ENCODE measurements at places on chromosomes 2 and 18.

- DNase-seq = no peak
Measured at GRCh38 chr2:119384971-119385370, 18.2 kb downstream of the DBI start.

DNA sequence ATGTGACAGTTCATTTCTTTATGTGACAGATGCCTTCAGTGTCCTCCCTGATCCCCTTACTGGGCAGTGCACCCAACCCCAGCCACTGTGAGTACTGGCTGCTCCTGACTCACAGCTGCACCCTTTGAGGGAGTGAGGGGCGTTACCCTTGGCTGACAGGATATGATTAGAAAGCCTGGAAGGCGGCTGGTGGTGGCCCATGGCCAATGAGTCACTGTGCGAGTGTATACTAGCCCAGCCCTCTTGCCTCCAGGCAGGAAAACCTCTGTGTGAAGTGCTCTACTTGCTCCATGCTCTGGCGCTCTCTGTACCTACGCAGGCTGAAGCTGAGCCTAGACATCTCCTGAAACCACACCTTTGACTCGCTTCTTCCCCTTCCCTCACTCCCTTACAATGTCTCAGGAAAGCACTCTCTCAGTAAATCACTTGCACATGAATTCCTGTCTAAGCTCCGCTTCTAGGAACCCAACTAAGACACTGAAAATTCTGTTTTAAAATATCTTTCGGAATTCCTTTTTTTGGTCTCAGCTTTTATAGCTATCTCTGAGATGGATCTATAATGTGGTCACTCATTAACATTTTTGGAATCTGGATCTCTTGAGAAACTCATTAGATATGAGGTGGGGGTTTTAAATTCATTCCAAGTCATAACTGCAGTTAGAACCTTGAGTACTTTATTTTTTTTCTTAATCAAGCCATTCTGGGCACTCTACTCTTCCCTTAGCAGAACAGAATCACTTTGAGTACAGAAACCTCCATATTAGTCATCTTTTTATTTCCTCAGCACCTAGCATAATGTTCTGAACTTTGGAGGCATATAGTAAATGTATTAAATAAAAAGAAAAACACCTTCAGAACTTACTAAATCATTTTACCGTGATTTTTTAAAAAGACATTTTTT, 25.3 kb upstream of the STAM2 start:
- DNase-seq = peak; percentile 95

- DNase-seq = peak; percentile 25
Measured at GRCh38 chr2:74550231-74550630, 3.5 kb downstream of the LOXL3 start.

DNA sequence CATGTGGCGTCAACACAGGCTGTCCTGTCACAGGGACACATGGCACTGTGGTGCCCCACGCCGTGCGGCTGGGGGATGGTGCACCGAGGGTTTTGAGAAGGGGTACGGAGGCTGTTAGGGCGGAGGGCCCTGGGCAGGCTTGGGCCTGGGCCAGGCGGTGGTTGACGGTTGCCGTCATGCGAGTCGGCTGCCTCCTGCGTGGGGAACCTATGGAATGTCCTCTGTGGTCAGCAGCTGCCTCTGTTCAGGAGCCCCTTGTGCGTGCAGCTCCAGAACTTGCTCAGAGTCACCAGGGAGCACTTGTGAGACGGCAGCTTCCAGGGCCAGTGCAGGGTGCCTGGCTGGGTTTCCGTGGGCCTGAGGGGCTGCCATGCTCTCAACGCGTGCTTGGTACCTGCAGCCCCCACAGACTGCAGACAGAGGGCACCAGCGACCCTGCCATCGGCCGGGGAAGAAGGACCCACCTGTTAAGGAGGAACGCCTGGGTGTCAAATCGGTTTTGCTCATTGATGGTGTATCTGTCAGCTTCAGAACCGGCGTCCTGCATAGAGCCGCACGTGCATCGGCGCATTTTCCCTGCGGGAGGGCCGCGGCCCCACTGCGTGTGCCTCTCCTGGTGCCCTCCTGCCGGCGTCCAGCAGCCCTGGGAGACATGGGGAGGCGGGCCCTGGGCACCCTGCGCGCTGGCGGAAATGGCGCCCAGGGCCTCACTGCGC, 10.0 kb upstream of the D2HGDH start:
- DNase-seq = no peak

DNA sequence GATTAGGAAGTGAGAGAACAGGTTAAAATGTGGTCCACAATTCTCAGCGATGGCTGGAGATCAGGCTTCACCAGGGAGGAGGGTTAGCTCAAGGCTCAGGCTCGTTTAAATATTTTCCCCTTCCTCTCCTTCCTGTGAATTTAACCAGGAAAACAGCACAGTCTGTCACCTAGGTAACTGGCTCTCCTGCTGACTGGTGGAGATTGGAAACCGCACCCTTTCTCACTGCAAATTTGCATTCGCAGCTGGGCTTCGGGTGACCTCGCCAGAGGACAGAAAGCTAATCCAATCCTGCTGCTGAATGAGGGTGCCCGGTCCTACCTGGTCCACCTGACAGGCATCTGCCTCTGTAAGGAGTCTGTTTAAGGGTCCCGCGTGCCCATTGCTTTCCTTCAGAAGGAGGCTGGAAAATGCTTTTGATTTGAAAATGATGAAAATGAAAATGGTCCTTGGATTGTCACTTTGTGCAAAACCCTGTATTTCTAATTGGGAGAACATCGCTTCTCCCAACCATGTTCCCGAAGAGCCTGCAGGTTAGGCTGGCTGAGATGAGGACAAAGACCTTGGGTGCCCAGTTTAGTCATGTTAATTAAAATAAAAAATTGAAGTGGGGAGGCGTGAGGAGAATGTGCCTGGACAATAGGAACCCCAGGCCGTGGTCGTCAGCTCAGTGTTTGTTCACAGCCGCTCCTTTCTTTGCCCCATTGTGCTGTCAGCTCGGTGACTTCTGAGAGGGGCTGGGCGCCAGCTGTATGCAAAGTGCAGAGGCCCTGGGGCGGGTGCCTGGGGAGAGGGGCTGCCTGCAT, 43.4 kb upstream of the MTCL1 start:
- DNase-seq = peak; percentile 43

DNA sequence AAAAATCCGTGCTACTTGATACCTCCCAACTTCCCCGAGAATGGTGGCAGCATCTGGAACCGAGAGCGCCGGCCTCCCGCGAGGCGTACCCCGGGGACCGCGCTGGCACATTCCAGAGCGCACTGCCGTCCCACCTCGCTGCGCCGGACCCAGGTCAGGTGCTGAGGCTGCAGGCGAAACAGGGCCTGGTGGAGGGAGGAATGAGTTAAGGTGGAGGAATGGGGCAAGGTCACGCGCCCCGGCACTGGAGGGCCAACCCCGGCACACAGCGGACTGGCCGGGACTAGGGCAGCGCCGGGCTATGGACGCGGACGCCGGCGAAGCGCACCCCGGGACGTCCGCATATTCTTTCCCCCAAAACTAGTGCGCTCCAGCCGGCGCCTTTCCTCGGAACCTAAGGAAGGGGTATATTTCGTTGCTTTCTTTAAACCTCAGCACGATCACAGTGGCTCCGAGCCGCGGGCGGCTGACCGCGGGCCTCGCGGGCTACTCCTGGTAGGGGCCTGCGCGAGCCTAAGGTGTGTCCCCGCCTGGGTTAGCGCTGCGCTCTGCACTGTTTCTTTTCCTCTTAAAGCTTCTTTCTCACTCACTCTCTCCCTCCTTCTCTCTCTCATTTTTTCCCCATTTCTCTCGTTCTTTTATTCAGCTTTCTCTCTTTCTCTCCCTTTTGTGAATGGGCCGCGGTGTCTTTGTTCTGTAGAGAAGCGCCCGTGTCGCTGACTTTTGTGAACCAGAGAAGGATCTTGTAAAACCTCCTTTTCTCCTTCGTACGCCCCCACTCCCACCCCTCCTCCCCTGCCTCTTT, 2.1 kb upstream of the OTX1 start:
- DNase-seq = no peak

- DNase-seq = no peak
Measured at GRCh38 chr18:64238076-64238475, 89.2 kb upstream of the LINC00305 start.

- DNase-seq = peak; percentile 9
Measured at GRCh38 chr2:185208261-185208660, 530.3 kb upstream of the FSIP2 start.

GRCh38 chr2:85986121-85986520, 97.3 kb upstream of the ST3GAL5 start:
- DNase-seq = no peak

DNA sequence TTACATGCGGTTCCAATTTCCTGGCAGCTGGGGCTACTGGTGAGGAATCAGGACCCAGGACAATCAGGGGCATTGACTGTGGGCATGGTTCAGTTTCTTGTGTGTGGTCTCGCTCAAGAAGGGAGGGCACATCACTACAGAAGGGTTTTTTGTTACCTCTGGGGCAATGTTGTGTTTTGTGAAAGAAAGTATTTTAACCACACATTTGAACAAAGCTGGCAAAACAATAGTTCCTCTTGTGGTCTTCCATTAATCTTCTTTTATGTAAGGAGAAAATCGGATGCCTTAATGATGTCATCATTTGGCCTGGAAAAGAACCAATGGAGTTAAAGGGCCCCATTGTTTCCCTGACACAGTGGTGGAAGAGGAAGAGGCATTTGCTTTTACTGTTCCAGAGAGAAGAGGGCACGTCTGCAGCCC, 197.4 kb downstream of the SH3BP4 start:
- DNase-seq = no peak

GRCh38 chr2:141942006-141942789, 188.6 kb downstream of the LRP1B start:
- no peak for DNase-seq

GRCh38 chr2:181848261-181848886, 43.2 kb upstream of the ITPRID2 start:
- DNase-seq = peak; percentile 4

GRCh38 chr2:38153476-38154135, 77.7 kb upstream of the CYP1B1 start:
- no peak for DNase-seq

GRCh38 chr2:214412679-214413078, 1.8 kb downstream of the VWC2L start:
- no peak for DNase-seq

- DNase-seq = no peak
Measured at GRCh38 chr2:192069417-192069816, 125.3 kb downstream of the TMEFF2 start.

GRCh38 chr2:13481201-13481600, 764.5 kb downstream of the TRIB2 start:
- no peak for DNase-seq

DNA sequence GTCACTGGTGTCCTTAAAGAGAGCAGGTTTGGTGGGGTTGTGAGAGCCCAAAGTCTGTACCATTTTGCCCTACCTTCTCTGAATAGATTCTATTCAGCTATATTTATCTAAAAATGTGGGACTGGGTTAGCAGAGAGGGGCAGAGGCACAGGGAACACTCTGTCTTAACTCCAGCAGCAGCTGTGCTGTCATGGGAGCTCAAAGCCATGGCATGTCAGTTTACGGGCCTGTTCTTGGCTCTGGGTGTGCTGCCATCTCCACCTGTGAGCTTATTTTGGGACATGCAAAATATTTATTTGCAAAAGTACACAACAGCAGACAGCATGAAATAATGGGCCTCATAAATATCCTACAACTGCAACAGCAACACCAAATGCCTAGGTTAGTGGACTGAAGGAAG, 129.6 kb upstream of the KCTD1 start:
- DNase-seq = no peak

- no peak for DNase-seq
Measured at GRCh38 chr2:128394007-128394730, 75.5 kb upstream of the HS6ST1 start.

GRCh38 chr2:100059638-100060037, 82.8 kb downstream of the AFF3 start:
- DNase-seq = no peak

DNA sequence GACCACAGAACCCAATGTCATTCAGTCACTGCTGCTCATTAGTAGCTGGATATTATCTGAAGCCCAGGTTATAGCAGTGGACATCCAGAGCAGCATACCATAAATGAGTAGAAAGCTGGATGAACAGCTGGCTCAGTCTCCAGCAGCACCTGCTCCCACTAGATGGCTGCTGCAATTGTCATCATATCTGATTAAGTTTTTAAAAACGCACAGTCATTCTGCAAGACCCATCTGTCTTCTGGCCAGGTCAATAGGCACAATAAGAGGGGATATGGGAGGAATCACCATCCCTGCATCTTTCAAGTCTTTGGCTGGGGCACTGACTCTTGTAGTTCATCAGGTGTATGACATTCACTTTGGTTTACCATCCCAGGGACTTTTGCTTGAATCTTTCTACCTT, 55.1 kb upstream of the XDH start:
- no peak for DNase-seq

DNA sequence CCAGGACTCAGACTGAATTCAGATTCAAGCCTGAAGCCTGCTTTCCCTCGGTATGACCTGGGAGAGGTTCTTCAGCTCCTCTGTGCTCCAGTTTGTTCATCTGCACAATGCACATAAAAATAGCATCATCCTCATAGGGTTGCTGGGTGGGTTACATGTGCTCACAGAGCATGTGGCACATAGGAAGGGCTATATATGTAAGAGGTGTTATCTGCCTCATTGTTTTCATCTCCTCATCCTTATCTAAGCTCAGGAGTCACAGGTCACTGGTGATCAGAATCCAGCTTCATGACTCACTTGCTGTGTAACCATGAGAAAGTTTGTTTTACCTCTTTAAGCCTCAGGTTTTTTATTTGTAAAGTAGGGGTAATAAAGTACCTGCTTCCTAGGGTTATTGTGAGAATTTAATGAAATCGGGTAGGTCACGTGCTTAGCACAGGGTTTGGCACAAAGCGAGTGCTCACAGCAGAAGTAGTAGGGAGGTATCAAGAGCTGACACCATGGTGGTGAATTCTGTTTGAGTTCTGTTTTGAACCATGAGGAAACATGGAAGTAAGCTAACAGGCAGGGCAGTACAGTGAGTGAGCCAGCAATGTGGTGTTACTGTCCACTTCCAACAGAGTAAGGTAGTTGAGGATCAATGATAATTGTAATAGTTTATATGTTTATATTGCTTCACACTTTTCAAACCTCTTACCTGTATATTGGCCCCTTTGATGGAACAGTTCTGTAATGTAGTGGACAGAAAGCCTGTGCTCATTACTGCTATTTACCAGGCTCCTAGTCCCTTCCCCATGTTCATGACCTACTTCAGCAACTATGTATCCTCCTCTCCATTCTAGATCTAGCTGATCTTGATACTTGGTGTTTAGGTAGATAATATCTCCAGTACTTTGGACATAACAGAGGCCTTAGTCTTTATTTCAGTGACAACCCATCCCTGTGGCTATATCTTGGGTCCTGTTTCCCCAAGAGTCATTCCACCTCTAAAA, 141.4 kb upstream of the LTBP1 start:
- no peak for DNase-seq

- no peak for DNase-seq
Measured at GRCh38 chr2:190529486-190530247, 4.9 kb downstream of the NEMP2 start.

DNA sequence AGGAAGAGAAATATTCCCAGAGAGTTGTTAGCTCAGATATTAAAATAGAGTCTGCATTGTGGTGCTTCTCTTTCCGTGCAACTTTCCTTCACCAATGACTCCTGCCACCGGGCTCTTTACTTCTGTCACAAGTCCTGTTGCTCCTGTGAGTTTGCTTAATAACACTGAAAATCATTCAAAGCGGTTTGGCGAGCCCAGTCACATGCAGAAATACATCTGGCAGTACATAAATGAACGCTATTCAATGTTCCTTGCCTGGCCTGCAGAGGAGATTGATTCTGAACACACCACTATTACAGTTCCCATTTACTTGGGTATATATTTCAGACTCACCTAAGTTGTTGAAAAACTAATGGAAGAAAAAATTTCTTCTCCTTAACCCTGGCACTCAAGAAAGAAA, 276.6 kb downstream of the ZNF521 start:
- DNase-seq = no peak

All from fibroblast of skin of scalp (primary cell).